ENCODE measurements at places on chromosomes 11 and 22.

DNA sequence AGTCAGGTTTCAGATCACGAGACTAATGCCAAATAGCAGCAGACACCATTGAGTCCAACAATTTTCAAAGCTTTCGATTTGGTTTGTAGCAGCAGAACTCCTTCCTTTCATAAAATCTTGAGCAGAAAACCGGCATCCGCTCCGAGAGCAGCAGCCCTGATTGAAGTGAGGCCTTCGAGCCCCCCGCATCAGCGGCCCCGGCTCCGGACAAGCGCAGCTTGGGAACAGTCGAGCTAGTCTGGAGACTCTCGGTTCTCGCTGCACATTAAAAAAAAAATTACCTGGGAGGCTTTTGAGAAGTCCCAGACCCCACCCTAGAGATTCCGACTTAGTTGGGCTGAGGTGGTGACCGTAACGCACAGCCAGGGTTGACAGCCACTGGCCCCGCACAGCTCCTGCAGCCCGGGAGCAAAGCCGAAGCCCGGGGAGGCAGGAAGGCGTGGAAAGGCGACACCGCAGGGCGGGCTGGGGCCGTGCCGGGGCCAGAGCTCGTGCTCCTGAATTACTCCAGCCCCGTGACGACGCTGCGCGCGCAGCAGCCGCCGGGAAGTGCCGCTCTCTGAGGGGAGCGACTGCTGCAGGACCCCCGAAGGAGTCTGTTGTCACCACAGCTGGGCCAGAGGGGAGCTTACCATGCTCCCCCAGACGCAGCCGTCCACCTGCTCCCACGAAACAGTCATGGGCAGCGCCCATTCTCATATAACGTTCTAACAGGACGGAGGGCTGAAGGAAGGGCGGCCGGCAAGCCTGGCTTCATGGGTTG lies 57.8 kb downstream of the SPATA19 start:
- DNase-seq, result no peak

DNA sequence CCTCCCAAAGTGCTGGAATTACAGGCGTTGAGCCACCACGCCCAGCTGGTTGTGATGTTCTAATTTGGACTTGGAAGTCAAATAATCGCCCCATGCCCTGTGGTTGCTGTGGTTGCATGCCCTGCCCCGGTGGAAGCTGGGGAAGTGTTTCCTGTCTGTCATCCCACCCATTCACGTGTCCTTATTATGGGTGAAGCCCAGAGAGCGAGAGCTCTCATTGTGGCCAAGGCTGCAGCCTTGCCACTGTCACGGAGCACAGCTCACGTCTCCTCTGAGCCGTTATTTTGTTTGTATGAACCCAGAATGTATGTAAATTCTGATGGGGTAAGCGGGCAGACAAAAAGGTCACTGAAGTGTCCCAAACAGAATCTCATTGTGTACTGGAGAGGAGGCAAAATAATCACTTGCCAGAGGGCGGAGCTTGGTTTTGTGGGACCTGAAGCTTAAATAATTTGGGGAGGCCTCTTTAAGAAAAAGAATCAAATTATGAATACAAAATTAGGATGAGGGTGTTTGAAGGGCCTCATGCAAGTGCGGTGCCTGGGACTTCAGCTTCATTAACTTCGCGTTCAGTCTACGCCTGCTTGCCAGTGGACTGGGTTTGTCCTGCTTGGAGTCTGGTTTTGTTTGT lies 25.8 kb upstream of the TREH start:
- DNase-seq, result no peak

DNA sequence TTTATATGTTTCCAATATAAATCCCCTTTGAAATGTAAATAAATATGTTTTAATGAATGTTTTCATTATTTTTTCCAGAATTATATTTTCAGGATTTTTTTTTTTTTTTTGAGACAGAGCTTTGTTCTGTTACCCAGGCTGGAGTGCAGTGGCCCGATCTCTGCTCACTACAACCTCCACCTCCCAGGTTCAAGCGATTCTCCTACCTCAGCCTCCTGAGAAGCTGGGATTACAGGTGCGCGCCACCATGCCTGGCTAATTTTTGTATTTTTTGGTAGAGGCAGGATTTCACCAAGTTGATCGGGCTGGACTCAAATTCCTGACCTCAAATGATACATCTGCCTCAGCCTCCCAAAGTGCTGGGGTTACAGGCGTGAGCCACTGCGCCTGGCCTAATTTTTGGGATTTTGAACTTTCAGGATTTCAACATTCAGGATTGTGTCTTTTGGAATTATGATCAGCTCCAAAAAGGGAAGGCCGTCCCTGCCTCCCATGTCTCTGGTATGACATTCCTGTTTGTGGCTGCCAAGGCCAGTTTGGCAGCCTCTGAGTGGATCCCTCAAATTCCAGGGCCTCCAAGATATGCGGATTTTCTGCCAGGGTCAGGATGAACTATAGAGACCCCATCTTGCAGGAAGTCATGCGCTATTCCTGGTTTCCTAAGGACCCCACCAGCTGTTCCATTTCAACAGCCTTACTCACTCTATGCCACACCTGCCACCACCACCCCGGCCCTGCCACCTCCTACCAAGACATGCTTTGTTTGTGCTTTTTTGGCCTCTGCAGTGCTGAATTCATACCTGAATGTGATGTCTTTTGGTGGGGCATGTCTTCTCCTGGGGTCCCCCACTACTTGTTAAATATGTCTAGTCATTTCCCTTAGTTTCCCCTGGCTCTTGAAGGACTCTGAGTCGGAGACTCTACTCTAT lies 21.9 kb upstream of the TMPRSS4 start:
- DNase-seq, result no peak

- no peak for DNase-seq
Observed at GRCh38 chr22:45997077-45997776, 20.3 kb upstream of the WNT7B start.

DNA sequence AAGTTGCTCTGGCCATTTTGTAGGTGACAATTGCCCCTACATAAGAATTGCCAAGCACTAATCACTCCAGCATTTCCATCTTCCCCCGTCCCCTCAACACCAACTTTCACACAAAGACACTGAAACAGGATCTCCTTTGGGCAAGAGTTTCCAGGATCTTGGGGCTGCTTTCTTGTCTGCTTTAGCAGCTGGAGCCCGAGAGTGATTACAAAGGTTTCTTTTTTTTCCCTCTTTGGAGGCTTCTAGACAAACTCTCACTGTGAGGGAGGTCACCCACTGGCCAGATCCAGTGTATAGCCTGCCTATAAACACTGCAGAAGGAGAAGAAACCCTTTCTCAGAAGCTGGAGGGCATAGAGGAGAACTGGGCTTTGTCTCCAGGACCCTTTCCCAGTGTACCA lies 92.5 kb downstream of the APIP start:
- DNase-seq, result no peak

DNA sequence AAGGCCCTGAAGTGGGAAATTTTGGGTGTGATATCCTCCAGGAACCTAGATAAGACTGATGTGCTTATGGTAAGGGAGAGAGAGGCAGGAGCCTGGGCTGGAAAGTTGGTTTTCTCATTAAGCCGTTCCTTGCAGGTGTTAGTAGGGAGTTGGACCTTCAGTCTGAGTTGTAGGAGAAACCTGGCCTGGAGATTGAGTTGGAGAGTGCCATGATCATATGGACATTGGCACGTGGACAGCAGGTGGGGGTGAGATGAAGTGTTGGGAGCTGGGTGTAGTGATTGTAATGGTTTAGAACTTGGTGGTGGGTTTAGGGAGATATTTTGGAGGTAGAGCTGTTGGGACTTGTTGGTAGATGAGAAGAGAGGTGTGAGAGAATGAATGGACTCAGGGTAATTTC lies 4.9 kb downstream of the PPP6R2 start:
- no peak for DNase-seq

GRCh38 chr11:47021527-47021818 lies 84.9 kb downstream of the CSTPP1 start:
- DNase-seq, result no peak

- DNase-seq, result no peak
Observed at GRCh38 chr11:968822-969221, 43.2 kb downstream of the AP2A2 start.

DNA sequence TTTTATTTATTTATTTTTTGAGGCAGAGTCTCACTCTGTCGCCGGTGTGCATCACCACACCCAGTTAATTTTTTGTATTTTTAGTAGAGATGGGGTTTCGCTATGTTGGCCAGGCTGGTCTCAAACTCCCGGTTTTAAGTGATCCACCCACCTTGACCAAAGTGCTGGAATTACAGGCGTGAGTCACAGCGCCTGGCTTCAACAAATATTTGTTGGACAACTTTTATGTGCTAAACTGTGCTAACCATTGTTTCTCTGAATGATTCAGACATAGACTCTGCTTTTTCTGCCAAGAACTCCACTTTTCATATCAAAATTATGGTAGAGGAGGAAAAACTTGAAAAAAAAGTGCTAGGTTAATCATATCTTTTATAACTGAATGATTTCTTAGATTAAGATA lies 36.3 kb downstream of the MMP7 start:
- no peak for DNase-seq

- DNase-seq, result no peak
Observed at GRCh38 chr11:116712428-116712827, 60.4 kb downstream of the BUD13 start.

DNA sequence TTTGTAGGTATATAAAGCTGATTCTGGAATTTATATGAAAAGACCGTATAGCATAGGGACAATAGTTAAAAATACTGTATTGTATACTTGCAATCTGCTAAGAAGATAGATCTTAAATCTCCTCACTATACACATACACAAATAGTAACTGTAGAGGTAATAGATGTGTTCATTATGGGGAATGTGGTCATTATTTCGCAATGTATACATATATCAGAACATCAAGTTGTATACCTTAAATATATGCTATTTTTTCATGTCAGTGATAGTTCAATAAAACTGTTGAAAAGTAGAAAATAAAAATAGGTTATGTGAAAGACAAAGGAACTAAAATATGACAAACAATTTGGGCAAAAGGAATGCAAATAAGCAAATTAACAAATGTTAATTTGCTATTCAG lies 35.2 kb upstream of the LIN7C start:
- DNase-seq, result no peak

DNA sequence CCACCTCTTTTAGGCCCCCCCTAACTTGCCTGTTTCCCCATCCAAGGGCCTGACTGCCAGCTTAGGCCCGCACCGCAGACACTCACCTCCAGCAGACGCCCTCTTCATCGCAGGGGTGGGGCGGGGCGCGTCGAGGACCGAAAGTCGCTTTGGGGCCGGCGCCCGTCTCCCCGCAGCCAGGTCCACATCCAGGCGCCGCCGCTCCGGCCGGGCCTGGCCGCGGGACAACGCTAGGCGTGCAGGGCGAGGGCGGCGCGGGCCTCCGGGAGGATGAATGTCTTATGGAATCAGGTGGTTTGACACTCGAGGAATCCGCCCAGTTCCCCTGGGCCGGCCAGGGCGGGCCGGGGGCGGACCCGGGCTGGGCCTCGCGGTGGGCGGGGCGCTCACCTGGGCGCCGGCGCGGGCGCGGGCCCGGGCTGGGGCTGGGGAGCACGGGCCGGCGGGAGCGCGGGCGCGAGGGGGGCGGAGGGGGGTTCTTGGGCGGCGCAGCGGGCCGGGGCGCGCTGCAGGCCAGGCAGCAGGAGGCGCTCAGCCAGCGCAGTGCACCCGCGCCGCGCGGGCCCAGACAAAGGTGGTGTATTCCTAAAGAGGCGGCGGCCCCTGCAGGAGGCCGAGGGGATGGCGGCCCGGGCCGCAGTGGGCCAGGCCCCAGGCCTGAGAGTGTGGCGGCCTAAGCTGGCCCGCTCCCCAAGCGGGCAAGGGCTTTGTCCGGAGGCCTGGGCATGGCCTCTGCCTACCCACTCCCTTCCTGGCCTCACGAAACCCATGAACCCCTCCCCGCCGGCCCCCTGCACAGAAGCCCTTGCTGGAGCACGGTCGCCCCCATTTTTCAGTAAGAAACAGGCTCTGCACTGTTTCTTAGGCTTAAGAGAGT lies 177.6 kb downstream of the IGLL1 start:
- no peak for DNase-seq

DNA sequence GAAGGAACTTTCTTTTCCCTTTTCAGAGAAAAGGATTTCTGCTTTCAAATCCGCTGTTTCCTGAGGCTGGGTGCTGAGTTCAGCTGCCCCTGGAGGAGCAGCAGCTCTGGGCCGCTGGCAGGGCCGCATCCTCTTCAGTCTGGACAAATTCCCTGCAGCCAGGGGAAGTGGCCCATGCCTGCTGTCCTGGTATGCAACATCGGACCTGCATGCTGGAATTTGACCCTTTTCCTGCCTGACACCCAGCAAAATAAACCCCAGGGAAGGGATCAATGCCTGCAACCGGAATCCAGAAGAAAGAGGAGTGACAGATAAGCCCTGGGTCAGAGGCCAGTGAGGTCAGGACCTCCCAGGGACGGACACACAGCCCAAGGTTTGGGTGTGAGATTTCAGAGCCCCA lies 54.1 kb upstream of the LINC01488 start:
- DNase-seq, result no peak

GRCh38 chr22:50613291-50613981 lies 12.8 kb downstream of the MAPK8IP2 start:
- DNase-seq, result no peak

DNA sequence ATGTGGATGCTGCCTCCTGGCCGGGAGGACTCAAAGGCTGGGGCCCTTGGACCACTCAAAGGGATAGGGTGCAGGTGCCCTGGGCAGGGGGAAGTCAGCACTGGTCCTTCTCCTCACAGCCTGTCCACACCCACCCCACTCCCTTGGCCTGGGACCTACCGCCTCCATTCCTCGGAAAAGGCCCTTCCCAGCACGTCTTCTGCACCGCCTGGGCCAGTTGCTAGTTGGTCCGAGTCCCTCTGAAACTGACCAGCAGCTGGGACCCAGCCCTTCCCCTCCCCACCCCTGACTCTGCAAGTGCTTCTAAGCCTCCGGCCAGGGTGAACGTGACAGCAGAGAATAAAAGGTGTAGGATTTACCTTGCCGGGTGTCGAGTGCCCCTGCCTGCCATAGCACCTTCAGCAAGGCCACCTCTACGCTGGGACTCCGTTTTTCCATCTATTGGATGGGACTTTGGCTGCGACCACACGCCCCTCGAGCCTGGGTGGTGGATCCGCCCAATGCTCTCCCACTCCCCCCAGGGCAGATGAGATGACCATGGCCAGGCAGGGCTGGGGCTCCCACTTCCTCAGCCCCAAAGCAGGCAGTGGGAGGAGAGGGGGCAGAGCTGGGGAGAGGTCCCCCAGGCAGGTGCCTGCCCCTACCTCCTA lies 37.3 kb downstream of the OSBPL5 start:
- DNase-seq, result no peak

GRCh38 chr11:111429066-111429506 lies 50.0 kb upstream of the POU2AF1 start:
- no peak for DNase-seq

GRCh38 chr11:103850419-103851165 lies 185.8 kb upstream of the DDI1 start:
- DNase-seq, result no peak

GRCh38 chr11:130411223-130411622 lies 17.2 kb downstream of the ADAMTS8 start:
- no peak for DNase-seq

All from esophagus squamous epithelium (tissue), 5 donors.